ENCODE measurements at places on chromosomes 6 and 20.

GRCh38 chr6:166127624-166128472, 39.8 kb downstream of the TBXT start:
- no peak for DNase-seq

DNA sequence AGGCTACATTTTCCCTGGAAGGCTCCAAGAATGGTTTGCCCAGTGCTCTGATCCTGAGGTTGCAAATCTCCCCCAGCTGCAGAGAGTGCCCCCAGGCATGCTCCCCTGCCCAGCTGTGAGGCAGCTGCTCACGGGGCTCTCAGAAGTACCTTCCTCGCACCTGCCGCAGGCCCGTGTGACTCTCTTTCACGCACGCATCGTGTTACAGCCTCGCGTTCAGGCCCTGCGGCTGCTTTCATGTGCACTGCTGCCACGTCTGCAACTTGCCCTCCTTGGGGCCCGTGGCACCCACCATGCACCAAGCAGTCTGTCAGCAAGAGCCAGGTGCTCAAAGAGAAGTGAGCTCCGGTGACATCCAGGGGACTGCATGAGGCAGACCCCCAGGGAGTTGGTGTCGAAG, 28.6 kb upstream of the SPO11 start:
- DNase-seq = no peak

- no peak for DNase-seq
Observed at GRCh38 chr6:43271103-43271815, 26.8 kb upstream of the SLC22A7 start.

DNA sequence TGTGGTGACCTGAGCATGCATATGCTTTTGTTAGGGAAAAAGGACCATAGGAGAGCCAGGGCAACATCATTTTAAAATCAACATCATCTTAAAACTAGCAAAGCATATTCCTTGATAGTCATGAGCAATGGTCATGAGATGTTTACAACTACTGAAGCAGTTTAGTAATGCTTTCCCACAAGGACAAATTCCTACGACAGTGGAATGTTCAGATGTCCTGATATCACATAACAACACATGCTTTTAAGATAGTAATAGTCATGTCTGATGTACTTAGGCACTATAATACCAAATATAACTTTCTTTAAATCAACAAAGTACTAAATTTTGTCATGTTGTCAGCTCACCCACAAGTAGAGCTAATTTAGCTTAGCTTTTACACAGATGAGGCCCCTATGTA, 370.3 kb downstream of the HTR1B start:
- no peak for DNase-seq

DNA sequence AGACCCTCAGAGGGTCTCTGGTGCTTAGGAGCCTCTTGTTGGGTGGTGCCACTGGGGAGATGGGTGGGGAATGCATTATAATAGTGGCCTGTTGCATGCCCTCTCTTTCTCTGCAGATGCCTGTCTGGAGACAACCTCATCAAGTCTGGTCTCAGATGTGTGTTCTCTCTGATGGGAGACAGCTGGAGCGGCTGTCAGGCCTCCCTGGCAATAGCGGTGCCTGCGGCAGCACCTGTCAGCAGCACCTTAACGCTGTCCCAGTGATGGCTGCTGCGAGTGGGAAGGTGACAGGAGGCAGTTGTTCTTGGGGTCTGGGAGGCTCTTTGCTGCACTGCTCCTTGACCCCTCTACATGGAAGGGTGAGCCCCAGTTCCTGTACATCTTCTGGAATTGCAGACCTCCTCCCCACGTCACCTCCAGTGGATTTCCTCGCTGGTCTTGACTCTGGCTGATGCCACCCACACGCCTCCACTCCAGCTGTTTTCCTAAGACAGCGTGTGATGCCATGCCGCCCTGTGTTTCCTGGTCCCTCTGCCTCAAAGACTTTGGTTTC, 63.3 kb upstream of the BLCAP start:
- DNase-seq = no peak

- DNase-seq = peak; percentile 74
Observed at GRCh38 chr6:11393713-11394627, 143.6 kb upstream of the TMEM170B start.

DNA sequence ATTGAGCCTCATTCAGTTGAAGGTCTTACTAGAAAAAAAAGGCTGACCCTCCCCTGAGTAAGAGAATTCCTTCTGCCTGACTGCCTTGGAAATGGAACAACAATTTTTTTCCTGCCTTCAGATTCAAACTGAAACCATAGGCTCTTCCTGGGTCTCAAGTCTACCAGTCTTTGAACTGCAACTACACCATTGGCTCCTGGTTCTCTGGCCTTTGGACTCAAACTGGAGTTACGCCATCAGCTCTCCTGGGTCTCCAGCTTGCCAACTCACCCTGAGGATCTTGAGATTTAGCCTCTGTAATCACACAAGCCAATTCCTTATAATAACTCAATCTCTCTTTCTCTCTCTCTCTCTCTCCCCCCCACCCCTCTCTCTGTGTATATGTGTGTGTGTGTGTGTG, 36.0 kb upstream of the SNX9 start:
- no peak for DNase-seq

DNA sequence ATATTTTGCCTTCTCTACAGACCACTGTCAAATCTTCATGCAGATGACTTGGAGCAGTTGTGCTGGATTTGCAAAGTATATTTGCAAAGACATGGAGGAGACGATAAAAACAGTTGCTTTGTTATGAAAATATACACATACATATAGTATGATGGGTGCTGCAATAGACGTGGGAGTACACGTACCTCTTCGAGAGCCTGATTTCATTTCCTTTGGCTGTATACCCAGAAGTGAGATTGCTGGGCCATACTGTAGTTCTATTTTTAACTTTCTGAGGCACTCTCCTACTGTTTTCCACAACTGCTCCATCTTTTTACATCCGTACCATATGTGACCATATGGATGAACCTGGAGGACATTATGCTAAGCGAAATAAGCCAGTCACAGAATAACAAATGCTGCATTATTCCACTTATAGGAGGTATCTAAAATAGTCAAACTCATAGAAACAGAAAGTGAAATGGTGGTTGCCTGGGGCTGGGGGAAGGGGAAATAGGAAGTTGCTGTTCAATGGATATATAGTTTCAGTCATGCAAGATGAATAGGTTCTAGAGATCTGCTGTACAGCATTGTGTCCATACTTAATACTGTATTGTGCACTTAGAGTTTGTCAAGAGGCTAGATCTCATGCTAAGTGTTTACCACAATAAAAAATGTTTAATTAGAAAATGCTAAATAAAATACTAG, 223.8 kb downstream of the HAO1 start:
- no peak for DNase-seq

DNA sequence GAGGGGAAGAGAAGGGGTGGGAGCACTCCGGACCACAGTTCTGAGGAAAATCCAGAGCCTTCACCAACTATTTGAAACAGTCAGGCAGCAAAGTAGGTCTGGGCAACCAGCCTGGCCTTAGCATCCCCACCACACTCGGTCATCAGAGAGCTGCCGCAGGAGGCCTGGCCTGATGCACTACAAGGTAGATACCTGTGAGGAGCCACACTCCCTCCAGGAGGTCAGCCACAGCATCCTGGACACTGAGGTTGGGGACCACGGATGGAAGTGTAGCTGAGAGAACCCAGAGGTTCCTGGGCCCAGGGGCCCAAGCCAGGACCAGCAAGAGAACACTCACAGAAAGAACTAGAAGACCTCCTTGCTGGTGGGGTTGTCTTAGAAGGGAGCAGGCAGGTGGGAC, 194.8 kb upstream of the PROKR2 start:
- no peak for DNase-seq

DNA sequence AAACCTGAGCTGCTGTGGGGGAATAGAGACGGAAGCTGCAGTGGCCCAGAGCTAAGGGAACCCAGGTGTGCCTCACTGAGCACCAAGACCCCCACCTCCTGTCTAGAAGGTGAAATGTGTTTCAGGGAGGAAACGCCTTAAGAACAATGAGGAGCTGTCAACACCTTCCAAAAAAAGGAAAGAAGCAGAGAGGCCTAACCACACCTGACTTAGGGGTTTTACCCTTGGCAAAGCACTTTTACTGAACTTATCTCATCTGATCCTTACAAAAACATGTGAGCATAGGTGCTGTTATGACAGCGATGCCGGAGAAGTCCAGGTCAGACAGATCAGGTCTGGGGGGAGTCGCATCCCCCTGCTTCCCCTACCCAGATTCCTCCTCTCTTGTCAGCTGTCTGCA, 16.1 kb upstream of the CDKN1A start:
- no peak for DNase-seq

DNA sequence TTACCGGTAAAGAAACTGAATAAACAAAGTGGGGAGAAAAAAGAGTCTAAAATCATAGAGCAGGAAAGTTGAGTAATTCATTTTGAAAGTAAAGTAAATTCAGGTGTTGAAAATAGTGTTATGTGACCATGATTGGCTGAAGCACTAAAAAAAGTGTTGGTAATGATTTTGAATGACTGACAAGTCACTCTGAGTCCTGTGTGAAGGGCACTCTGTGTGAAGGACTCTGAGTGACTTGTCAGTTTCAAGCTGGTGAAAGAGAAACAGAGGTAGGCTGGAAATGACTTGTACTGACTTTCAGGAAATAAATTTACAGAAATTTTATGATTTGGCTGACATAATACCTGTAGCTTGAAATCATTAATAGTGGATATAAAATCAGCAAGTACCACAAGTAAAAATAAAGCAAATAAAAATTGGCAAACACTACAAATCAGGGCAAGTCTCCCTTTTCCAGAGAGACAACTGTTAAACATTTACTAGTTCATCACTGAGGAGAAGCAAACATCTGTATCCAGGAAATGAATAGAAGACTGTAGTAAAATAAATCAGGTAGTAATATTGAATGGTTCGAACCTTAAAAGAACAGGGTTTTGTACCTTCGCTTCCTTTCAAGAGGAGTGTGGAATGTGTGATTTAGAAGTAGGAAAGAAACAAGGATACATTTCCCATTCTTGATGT, 630.6 kb downstream of the GRIK2 start:
- DNase-seq = no peak

DNA sequence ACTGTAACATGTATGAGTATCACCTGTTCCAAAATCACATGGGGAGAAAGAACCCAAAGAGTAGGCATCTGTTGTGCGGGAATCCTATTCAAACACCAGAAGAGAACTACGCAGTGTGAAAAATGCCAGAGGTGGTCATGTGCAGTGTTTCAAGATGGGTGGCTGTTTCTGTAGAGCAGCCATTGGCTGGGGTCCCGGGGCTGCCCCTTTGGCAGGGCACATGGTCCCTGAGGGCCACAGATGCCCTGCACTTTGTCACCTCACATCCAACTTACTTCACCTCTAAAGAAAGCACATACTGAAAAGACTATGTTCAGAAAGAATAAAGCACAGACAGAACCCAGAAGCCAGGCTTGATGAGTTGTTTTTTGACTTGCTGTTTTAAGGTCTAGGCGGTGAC, 12.3 kb downstream of the MTCH1 start:
- DNase-seq = no peak

GRCh38 chr20:2349801-2350200, 30.9 kb upstream of the TGM6 start:
- DNase-seq = peak; percentile 80

DNA sequence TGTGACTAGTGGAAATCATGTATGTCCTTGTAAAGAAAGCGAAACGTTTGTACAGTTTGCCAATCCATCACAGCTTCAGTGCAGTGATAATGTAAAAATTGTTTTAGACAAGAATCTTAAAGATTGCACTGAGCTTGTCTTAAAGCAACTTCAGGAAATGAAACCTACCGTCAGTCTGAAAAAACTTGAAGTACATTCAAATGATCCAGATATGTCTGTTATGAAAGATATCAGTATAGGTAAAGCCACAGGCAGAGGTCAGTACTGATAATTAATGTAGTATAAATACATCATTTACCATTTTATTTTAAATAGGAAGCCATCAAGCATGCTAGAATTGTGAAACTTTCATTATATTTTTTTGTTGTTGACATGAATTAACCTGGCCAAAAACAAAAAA, 60.9 kb upstream of the SMIM8 start:
- no peak for DNase-seq

- DNase-seq = no peak
Observed at GRCh38 chr20:8386991-8387390, 254.9 kb downstream of the PLCB1 start.

- no peak for DNase-seq
Observed at GRCh38 chr20:21389368-21389767, 8.0 kb downstream of the NKX2-4 start.

GRCh38 chr6:11324453-11325015, 92.1 kb upstream of the NEDD9 start:
- no peak for DNase-seq

GRCh38 chr6:73451223-73452106, 632 bp downstream of the CGAS start:
- peak; percentile 8 for DNase-seq

- DNase-seq = no peak
Observed at GRCh38 chr6:117268924-117269323, 3.6 kb downstream of the VGLL2 start.

- DNase-seq = peak; percentile 57
Observed at GRCh38 chr6:111427341-111428116, 55.5 kb downstream of the REV3L start.

DNA sequence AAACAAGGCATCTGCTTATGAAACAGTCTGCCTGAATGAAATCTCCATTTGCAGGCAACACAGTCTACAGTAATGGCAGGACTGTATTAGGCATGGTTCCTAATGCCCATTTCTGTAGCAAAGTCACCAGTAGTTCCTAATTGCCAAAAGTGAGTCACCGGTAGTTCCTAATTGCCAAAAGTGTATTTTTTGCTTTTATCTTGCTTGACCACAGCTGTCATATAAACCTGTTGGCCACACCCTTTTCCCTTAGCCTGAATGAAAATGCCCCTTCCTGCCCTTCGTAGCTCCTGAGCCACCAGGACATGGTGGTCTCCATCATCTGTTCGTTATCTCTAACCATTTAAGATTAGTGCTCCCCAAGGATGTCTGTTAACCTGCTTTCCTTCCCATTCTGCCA, 34.5 kb downstream of the MTHFD1L start:
- peak; percentile 72 for DNase-seq

GRCh38 chr20:3704087-3704486, 8.3 kb downstream of the SIGLEC1 start:
- DNase-seq = no peak

- DNase-seq = no peak
Observed at GRCh38 chr6:30127238-30128093, 8.5 kb upstream of the TRIM40 start.

DNA sequence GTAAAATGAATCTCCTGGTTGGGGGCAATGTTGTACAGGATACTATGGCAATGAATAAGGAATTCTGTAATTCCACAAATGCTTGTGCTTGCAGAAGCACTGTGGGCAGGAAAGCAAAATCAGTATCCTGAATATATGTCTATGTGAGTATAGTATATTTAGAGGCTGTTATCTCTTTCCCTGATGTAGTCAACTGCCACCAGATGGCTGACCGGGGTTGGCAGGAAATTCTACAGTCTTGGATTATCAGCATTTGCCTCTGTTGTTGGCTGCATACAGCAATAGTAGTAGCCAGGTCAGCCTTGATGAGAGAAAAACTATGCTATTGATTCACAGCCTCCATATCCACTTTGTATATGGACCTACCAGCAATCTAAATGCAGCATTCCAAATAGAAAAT, 425.1 kb upstream of the JAG1 start:
- peak; percentile 14 for DNase-seq

- no peak for DNase-seq
Observed at GRCh38 chr6:38786486-38786885, 71.4 kb downstream of the DNAH8 start.
